T-helper 17 cell (primary cell): ENCODE measurements at places on chromosomes 1 and 21. TPM values are rescaled to one million over a fixed set of nuclear protein-coding genes. Genes with fewer than 3 reads are reported as not detected.
A peak's percentile ranks its signal among the peaks of the same experiment; 100 is the strongest.

DNA sequence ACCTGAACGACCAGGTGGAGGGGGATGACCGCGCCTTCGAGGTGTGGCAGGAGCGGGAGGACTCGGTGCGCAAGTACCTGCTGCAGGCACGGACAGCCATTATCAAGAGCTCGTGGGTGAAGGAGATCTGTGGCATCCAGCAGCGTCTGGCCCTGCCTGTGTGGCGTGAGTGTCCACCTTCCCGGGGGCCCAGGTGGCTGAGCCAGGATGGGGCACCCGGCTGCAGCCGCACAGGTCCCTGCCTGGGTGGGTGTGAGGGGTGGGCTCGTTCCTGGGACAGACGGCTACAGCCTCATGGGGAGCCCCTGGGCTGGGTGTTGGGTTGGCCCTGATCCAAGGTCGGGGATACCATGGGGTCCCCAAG is 65.2 kb downstream of the TRIM11 start:
- DNase-seq, result peak; percentile 6
- no peaks in the 10 kb centered on the region for H3K27me3 ChIP-seq
- H3K36me3 ChIP-seq, result peaks cover 2% of the 10 kb centered on the region

GRCh38 chr1:111221633-111222291 is 5.8 kb upstream of the CHI3L2 start:
- H3K27ac ChIP-seq, result peak overlapping the region; percentile 89
- peak overlapping the region; percentile 87 for H3K4me3 ChIP-seq
- H3K4me1 ChIP-seq, result peaks cover 75% of the 10 kb centered on the region
- no peak for DNase-seq

RGSL1 gene
- not detected for total RNA-seq

- H3K4me3 ChIP-seq, result no peak overlapping the region
- H3K4me1 ChIP-seq, result no peaks in the 10 kb centered on the region
- H3K36me3 ChIP-seq, result peaks cover 2% of the 10 kb centered on the region
- H3K27me3 ChIP-seq, result peaks cover 41% of the 10 kb centered on the region
Observed at GRCh38 chr1:240712014-240712731, 100.2 kb upstream of the GREM2 start.

CNR2 gene
- total RNA-seq, result 0.85 TPM

AMIGO1 gene
- total RNA-seq, result 6.2 TPM

INSRR gene
- total RNA-seq, result not detected

DNA sequence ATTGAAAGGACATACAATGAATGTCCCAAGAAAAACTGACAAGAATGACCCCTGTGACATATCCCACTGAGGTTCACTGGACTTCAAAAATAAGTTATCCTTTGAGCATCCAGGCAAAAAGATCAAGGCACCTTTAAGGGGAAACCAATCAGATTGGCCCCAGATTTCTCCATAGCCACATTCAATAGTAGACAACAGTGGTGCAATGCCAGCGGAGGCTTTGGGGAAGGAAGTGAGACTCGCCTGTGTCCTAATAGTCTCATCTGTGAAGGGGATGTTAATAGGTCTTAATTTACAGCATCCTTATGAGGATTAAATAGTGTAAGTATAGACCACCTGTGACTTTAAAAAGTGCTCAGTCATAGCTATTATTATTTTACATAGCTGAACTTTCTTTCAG is 21.5 kb downstream of the RPL5 start:
- no peak overlapping the region for H3K27ac ChIP-seq
- peaks cover 8% of the 10 kb centered on the region for H3K36me3 ChIP-seq
- H3K4me1 ChIP-seq, result peaks cover 19% of the 10 kb centered on the region
- DNase-seq, result no peak

- no peaks in the 10 kb centered on the region for H3K27me3 ChIP-seq
- H3K4me1 ChIP-seq, result peaks cover 10% of the 10 kb centered on the region
- H3K27ac ChIP-seq, result no peak overlapping the region
- no peak for DNase-seq
- H3K4me3 ChIP-seq, result no peak overlapping the region
- peaks cover 5% of the 10 kb centered on the region for H3K36me3 ChIP-seq
Observed at GRCh38 chr1:212396638-212397037, 18.0 kb downstream of the PACC1 start.

DNA sequence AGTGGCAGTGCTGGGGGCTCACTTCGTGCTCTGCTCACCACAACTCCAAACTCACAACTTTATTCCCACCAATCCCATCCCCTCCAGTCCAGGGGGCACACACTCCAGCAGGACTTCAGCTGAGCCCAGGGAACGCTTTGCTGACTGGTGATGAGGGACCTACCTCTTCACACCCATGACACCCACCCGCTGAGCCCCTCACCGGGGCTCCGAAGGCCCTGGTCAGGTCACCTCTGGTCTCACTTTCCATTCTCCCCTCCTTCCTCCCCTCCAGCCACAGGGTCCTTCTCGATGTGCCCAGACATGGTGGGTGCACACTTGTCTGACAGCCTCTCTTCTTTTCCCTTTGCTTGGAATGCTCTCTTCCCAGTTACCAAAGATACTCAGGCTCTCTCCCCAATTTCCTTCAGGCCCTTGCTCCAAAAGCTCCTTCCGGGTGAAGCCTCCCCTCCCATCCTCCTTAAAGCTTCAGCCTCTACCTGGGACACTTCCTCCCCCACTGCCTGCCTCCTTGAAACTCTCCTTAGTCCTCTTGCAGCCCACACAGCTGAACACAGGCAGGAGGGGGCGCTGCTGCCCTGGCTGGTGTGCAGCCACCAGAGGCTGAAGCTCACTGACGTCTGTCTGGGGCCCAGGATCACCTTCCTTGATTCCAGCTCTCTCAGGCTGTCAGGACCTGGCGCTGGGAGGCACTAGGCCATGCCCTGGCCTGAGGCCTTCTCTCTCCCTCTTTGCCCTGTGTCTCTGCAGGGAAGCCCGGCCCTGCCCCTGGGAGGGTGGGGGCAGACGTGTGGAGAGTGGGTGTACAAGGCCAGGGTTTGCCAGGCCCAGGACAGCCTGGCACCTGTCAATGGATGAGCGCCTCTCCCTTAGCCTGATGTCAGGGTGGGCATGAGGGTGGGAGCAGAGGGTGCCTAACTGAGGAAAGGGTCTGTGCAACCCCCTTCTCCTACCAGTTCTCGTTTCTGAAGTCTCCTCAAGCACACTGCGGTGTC is 1.6 kb downstream of the KCNE1 start:
- H3K4me3 ChIP-seq, result no peak overlapping the region
- peaks cover 6% of the 10 kb centered on the region for H3K4me1 ChIP-seq
- no peak for DNase-seq
- peaks cover 16% of the 10 kb centered on the region for H3K27me3 ChIP-seq
- H3K27ac ChIP-seq, result no peak overlapping the region

DNA sequence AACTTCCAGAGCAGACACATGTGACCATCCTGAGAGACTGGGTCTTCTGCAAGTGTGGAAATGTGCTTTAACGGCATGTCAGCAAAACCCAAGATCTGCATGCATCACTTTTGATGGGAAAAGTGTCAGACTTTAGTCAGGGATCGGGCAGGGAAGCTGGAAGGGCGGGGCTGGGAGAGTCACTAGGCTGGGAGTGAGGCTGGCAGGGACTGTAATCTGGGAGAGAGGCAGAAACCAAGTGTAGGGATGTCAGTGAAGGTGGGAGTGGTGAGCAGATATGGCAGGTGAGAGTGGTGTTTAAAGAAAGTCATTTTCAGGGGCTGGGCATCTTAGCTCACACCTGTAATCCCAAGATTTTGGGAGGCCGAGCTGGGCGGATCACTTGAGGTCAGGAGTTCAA is 11.3 kb downstream of the CDA start:
- no peak overlapping the region for H3K4me3 ChIP-seq
- no peak overlapping the region for H3K27ac ChIP-seq
- H3K4me1 ChIP-seq, result no peaks in the 10 kb centered on the region
- DNase-seq, result no peak
- peaks cover 22% of the 10 kb centered on the region for H3K27me3 ChIP-seq

GRCh38 chr1:209595028-209595427 is 11.5 kb downstream of the CAMK1G start:
- H3K4me1 ChIP-seq, result peaks cover 16% of the 10 kb centered on the region
- DNase-seq, result no peak
- peaks cover 54% of the 10 kb centered on the region for H3K27me3 ChIP-seq
- H3K4me3 ChIP-seq, result no peak overlapping the region
- H3K27ac ChIP-seq, result no peak overlapping the region

LIPI gene
- total RNA-seq, result not detected

DNA sequence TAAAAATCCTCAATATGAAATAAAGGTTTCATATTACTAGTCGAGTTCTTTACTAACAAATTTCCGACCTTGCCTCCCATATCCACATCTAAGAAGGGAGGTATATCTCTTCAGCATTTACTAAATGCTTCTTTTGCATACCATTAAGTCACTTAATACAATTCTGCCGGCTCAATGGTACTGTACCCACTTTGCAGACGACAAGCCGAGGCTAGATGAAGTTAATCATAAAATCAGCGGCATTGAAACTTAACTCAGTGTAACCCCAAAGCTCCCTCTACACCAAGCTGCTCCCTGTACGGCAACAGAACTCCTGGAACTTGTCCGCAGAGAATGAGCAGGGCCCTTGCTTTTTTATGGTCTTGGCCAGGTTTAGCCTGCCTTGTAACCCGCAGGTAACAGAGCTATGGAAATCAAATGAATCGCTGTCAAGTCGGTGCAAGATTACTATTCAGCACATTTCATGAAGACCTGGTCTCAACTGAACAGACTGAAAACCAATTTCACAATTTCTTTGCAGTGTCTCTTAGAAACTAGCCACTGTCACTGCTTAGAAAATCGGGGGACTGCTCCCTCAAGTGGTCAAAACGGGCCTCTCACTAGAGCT is 738 bp downstream of the INTS7 start:
- H3K4me3 ChIP-seq, result peak overlapping the region; percentile 96
- peak overlapping the region; percentile 98 for H3K27ac ChIP-seq
- H3K36me3 ChIP-seq, result peaks cover 5% of the 10 kb centered on the region
- no peaks in the 10 kb centered on the region for H3K27me3 ChIP-seq
- peaks cover 51% of the 10 kb centered on the region for H3K4me1 ChIP-seq
